Sigmoid colon (tissue), 7 donors: ENCODE measurements at places on chromosomes 1 and 21. TPM values are rescaled to one million over a fixed set of nuclear protein-coding genes. Genes with fewer than 3 reads are reported as not detected.

GRCh38 chr1:12129624-12130023 is 37.2 kb upstream of the TNFRSF1B start:
- no peaks in the 10 kb centered on the region for H3K27me3 ChIP-seq
- no peaks in the 10 kb centered on the region for H3K4me1 ChIP-seq
- no peak overlapping the region for H3K27ac ChIP-seq
- no peaks in the 10 kb centered on the region for H3K36me3 ChIP-seq
- H3K4me3 ChIP-seq, result no peak overlapping the region
- DNase-seq, result no peak

DNA sequence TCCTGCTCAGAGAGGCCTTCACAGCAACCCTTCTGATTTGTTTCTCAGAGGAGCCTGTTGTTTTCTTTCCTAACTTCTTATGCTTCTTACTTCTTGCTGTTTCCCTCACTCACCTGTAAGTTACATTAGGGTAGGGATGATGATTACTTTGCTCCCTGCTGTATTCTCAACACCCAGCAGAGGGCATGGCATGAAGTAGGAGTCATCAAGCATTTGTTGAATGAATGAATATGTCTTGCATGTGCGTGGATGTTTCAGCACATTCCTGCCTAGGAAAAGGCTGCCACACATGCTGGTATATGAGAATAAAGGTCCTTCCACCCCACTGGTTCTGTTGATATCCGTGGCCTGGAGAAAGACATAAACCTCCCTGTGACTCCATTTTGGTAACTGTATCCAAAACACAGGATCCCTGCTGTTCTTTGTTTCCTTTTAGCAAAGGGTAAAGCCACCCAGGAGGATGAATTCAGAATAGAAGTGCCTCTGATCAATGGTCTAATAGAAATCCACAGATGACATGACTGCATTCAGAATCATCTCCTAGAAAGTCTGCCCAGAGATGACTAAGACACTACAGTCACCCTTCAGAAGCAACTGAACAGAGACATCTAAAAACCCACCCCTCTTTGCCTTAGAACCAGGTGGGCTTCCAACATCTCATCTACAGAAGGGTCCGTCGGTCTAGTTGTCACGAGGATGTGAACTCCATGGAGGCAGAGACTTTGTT is 168.8 kb downstream of the ZSCAN20 start:
- no peaks in the 10 kb centered on the region for H3K4me1 ChIP-seq
- H3K27me3 ChIP-seq, result no peaks in the 10 kb centered on the region
- no peaks in the 10 kb centered on the region for H3K36me3 ChIP-seq

- no peaks in the 10 kb centered on the region for H3K36me3 ChIP-seq
- DNase-seq, result no peak
- no peak overlapping the region for H3K4me3 ChIP-seq
Observed at GRCh38 chr1:236619398-236619797, 15.1 kb upstream of the HEATR1 start.

DNA sequence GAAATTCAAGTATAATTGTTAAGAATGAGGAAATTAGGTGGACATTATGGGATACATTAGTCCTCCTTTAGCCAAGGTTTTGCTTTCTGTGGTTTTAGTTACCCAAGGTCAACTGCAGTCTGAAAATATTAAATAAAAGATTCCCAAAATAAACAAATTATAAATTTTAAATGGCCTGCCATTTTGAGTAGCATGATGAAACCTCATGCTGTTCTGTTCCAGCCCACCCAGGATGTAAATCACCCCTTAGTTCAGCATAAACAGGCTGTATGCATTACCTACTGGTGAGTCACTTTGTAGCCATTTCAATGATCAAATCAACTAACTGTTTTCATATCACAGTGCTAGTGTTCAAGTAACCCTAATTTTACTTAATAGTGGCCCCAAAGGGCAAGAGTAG is 132.5 kb upstream of the LYPLAL1 start:
- no peaks in the 10 kb centered on the region for H3K4me1 ChIP-seq
- no peak overlapping the region for H3K4me3 ChIP-seq
- no peaks in the 10 kb centered on the region for H3K27me3 ChIP-seq
- no peak overlapping the region for H3K27ac ChIP-seq

DNA sequence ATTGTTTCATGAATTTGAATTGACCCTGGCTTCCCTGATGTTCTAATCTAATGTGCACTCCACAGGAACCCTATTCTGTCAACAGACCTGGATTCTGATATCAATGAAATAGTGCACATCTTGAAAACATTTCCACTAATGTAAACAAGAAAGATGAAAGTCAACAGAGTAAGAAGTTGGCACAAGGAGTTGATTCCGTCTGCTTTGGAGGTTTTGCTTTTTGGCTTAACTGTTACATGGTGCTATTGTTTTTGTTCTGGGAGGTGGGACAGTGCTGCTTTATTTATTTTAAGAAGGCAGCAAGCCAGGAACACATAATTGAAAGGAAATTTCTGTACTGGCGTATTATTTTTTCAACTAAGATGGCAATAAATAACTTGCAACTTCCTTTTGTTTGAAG is 73.3 kb downstream of the LEPR start:
- no peak for DNase-seq
- H3K27me3 ChIP-seq, result no peaks in the 10 kb centered on the region
- H3K36me3 ChIP-seq, result no peaks in the 10 kb centered on the region
- no peak overlapping the region for H3K4me3 ChIP-seq
- no peak overlapping the region for H3K27ac ChIP-seq

GRCh38 chr1:211900441-211900840 is 69.9 kb upstream of the LPGAT1 start:
- H3K4me3 ChIP-seq, result no peak overlapping the region
- no peaks in the 10 kb centered on the region for H3K36me3 ChIP-seq
- no peaks in the 10 kb centered on the region for H3K27me3 ChIP-seq
- DNase-seq, result no peak
- no peaks in the 10 kb centered on the region for H3K4me1 ChIP-seq

GRCh38 chr1:89727517-89728312 is 93.1 kb upstream of the LRRC8D start:
- no peaks in the 10 kb centered on the region for H3K27me3 ChIP-seq
- peaks cover 24% of the 10 kb centered on the region for H3K4me1 ChIP-seq
- H3K4me3 ChIP-seq, result no peak overlapping the region
- H3K36me3 ChIP-seq, result no peaks in the 10 kb centered on the region
- no peak for DNase-seq

- DNase-seq, result no peak
- peak overlapping the region; percentile 15 for H3K27ac ChIP-seq
- H3K36me3 ChIP-seq, result no peaks in the 10 kb centered on the region
- H3K27me3 ChIP-seq, result no peaks in the 10 kb centered on the region
- H3K4me3 ChIP-seq, result no peak overlapping the region
- peaks cover 42% of the 10 kb centered on the region for H3K4me1 ChIP-seq
Observed at GRCh38 chr1:12587981-12588640, 29.9 kb downstream of the DHRS3 start.

GRCh38 chr1:201949491-201949890 is 3.1 kb upstream of the LMOD1 start:
- H3K4me1 ChIP-seq, result no peaks in the 10 kb centered on the region
- no peaks in the 10 kb centered on the region for H3K36me3 ChIP-seq
- no peak for DNase-seq
- no peak overlapping the region for H3K4me3 ChIP-seq

GRCh38 chr1:110535985-110536384 is 17.0 kb upstream of the KCNA10 start:
- H3K27ac ChIP-seq, result no peak overlapping the region
- DNase-seq, result no peak
- H3K27me3 ChIP-seq, result no peaks in the 10 kb centered on the region
- no peaks in the 10 kb centered on the region for H3K36me3 ChIP-seq

DNA sequence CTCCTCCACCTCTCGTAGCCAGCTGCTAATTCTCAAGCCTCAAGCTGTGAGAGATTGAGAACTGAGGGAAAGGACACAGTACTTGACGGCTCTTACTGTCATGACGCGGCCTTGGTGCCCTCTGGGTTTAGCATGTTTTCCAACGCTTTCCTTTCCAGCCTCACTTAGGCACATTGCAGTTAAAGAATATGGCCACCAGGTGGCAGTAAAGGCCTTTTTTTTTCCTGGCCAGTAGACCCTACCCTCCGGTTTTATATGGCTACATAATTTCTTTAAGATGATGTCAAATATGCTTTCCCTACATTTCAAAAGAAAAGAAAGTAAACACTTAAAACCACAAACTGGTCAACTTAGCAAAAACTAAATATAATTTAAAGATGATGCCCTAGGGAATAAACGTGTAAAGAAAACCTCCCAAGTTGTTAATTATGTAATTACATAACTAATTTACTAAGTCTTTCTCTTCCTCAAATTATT is 56.8 kb upstream of the PRDX6 start:
- no peaks in the 10 kb centered on the region for H3K4me1 ChIP-seq
- no peaks in the 10 kb centered on the region for H3K27me3 ChIP-seq
- H3K27ac ChIP-seq, result peak overlapping the region; percentile 22
- H3K36me3 ChIP-seq, result no peaks in the 10 kb centered on the region

DNA sequence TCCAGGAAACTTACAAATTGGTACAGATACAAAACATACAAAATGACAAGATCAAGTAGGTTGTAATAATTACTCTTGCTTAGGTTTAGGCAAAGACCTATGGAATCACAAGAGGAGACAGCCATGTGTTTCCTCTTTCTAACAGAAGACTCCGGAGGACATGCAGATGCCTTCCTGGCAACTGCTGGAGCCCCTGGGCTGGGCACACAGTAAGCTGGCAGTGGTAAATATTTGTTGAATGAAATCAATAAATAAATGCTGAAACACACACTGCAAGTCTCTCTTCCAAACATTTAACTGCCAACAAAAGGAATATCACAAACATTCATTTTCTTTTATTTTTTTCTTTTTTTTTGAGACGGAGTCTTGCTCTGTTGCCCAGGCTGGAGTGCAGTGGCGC is 149.4 kb downstream of the SLC45A1 start:
- H3K27me3 ChIP-seq, result no peaks in the 10 kb centered on the region
- no peak overlapping the region for H3K27ac ChIP-seq
- H3K4me3 ChIP-seq, result no peak overlapping the region
- no peak for DNase-seq
- no peaks in the 10 kb centered on the region for H3K36me3 ChIP-seq
- H3K4me1 ChIP-seq, result peaks cover 48% of the 10 kb centered on the region

- no peaks in the 10 kb centered on the region for H3K36me3 ChIP-seq
- no peaks in the 10 kb centered on the region for H3K4me1 ChIP-seq
- no peak overlapping the region for H3K4me3 ChIP-seq
- H3K27me3 ChIP-seq, result no peaks in the 10 kb centered on the region
Observed at GRCh38 chr1:33390542-33390941, 40.4 kb downstream of the PHC2 start.

- DNase-seq, result no peak
- no peaks in the 10 kb centered on the region for H3K4me1 ChIP-seq
- no peaks in the 10 kb centered on the region for H3K27me3 ChIP-seq
Observed at GRCh38 chr1:211490821-211491415, 1.0 kb downstream of the RD3 start.

Gene TEDDM1
- total RNA-seq, result not detected

Gene KCND3
- 5.9 TPM for total RNA-seq

Gene GJA8
- not detected for total RNA-seq

Gene SLC9C2
- not detected for total RNA-seq

Gene EPHB2
- total RNA-seq, result 4.4 TPM

Gene ACTL8
- total RNA-seq, result not detected

Gene MTR
- 38.4 TPM for total RNA-seq
